CD4-positive, alpha-beta T cell treated with Interleukin-2 at 100 ng/mL for 4 hours (primary cell): ENCODE measurements at places on chromosomes 5 and 9.

DNA sequence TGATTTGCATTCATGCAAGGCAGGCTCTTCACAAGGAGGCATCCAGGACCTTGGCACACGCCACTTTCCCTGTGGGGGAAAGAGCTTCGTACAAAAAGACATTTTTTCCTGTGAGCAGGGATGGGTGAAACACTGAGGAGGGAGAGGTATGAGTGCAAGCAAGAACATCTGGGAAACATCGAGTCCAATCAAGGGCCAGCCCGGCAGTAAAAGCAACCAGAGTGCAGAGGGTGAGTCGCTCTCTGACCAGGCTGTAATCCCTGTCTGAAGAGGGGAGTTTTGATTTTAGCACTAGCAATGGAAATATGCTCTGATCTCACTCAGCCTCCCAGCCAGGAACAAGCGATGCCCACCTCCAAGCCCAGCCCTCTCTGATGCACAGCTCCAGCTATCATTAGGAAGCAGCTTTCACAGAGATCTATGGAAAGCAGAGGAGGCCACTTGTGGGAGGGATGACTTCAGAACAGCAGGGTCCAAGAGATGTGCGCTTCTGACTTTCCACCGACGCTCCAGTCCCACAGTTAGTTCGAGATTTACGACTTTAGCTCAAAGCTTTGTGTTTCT lies 211.0 kb upstream of the ADAMTS16 start:
- DNase-seq, result no peak

DNA sequence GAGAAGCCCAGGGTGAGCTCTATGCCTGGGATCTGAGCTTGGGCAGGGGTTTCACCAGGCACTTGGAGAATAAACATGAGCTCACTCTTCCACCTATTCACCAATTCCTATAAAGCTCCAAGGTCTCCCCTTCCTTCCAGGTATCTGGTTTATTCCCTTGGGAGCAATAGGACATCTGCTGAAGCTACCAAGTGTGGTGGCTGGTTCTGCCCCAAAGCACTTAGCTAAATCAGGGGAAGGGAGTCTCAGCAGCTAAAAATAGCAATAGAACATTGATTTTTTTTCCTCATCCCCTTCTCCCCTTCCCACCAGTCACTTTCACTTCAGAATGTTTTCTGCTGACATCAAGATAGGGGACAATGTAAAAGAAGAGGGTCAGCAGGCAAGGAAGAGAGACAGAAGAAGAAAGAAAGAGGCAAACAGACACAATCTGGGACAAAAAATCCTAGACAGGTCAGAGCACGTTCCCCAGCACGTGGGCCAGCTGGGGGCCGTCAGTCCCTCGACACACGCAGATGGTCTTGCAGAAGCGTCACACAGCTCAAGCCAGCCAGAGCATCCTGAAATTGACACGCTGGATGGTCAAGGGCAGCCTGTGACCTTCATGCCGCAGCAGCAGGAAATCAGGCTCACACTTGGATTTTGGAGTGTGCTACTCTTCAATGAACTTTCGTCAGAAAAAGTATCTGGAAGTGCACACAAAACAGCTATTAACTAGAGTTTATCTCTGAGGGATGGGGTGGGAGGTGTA lies 176.0 kb downstream of the ZNF608 start:
- DNase-seq, result no peak

DNA sequence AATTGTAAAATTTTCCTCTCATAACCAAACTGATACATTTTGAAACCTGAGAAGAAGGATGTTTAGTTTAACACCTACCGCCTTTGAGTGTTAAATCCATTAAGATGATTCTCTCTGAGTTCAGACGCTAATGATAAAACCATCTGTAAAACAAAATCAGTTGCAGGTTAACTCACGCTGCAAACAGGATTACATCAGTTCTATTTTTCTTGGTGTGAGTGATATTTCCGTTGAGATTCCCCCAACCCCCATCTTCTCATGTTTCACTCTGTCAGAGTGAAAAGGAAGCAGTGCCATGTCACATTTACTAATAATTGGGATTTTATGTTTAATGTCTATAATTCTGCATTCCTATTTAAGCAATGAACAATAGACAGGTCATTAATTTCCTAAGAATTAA lies 146.5 kb downstream of the FANCC start:
- DNase-seq, result no peak

- DNase-seq, result no peak
Measured at GRCh38 chr9:128979111-128979510, 31.6 kb downstream of the NUP188 start.

- no peak for DNase-seq
Measured at GRCh38 chr5:104734046-104734445, 1171.5 kb upstream of the NUDT12 start.

DNA sequence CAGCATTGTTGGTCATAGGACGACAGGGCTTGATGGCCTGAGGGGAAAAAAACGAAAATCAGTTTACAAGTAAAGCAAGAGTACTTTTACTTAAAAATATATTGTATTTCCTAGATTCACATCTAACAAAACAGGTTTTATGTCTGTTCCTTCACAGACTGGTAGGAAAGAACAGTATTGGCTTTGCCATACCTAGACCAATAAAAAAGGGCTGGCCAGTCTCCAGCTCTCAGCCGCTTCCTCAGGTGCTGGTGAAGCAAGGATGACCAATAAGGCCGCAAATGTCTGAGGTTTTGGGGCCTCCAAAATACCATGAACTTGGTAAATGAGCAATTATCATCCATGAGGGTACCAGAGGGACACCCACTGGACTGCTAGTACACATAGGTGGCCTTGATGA lies 36.6 kb downstream of the DROSHA start:
- no peak for DNase-seq

GRCh38 chr5:25963251-25964008 lies 1075.0 kb downstream of the CDH9 start:
- no peak for DNase-seq

DNA sequence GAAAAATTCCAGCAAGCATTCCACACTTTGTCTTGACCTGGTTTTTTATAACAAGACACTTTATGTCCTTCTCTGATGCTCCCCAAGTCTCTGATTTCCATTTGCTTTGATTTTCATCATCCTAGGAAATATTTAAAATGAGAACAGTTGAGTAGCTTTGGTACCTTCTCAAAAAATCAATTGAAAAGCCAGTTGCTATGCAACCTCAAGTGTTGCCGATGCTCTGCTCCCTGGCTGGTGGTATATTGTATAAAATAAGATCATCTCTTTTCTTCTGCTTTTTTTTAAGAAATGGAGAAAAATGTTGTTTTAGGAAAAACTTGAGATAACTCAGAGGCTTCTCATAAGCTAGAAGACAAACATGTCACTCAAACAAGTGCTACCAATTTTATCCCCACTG lies 109.7 kb downstream of the ZNF354C start:
- no peak for DNase-seq

DNA sequence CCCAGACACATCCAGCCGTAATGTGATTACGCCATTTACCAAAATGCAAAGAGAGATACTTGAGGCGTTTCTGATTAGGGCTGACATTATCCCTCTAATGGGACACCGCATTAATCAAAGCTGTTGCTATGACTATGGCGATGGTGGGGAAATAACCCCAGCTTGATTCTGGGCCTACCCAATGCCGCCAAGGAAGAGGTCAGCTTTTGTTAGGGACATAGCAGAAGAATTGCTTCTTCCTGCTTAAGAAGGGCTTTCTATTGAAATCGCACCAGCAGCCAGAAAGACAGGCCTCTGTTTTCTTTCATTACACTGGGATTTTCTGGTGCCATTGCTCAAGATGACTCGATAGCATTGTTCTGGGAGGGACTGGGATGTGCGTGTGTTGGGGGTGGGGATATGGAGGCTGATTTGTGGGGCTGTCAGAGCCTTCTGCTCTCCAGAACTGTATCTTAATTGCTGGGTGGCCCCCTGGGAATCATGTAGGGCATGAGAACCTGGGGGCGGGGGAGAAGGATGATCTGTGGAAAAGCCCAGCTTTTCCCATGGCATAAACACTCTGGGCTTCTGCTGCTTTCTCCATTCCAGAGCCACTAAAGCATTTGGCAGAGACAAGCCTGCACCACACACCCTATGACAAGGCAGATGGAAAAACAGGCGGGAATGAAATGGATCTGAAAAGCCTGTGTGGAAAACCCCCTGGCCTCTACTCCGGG lies 106.5 kb upstream of the RAD23B start:
- DNase-seq, result no peak

- no peak for DNase-seq
Measured at GRCh38 chr5:101796427-101796826, 499.7 kb downstream of the SLCO4C1 start.

- DNase-seq, result no peak
Measured at GRCh38 chr5:14240359-14240758, 97.2 kb downstream of the TRIO start.
